ENCODE measurements at places on chromosomes 12 and 14.

DNA sequence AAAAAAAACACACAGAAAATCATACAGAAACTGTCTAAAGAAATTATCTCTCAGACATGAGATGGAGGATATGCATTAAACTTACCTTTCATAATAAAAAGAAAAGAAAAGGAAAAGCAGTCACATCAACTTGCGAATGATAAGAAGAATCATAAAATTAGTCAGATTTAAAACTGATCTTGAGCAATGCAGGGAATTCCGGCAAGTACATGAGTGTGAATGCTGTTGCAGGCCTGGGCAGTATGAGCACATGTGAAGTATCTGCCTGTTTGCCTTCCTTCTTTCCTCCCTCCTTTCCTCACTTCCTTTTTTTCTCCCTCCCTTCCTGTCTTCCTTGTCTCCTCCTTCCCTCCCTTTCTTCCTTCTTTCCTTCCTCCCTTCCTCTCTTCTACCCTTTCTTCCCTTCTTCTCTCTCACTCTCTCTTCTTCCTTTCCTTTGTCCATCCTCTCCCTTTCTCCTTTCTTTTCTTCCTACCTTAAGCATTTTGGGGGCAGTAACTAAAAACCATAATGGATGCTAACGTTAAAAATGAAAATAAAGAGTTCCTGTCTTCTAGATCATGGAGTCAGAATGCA lies 38.5 kb upstream of the SLC6A15 start:
- no peak for DNase-seq

DNA sequence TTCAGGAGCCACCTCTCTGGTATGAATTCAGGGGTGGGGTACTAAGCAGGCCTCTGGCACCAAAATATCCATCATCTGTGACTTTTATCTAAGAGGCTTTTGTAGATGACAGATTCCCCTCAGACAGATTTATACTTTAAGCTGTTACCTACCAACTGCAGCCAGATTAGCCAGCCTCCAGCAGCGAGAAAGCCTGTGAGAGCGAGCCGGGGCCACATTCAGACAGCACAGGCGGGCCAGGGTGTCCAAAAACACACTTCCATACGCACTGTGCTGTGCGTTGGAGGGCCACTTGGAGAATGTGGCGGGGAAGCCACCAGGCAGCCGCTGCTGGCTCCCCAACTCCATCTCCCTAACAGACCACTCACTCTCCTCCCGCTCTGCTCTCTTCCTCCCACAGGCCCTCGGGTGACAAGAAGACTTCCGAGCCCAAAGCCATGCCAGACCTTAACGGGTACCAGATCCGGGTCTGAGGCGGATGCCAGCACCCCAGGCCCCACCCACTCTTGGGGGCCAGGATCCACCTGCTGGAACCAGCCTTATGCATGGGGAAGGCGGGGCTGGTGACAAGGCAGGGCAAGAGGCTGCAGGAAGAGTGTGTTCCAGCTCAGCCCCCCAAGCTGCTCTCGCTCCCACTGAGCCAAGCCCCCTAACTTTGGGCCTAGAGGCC lies 17.4 kb downstream of the VASH1 start:
- DNase-seq: no peak

DNA sequence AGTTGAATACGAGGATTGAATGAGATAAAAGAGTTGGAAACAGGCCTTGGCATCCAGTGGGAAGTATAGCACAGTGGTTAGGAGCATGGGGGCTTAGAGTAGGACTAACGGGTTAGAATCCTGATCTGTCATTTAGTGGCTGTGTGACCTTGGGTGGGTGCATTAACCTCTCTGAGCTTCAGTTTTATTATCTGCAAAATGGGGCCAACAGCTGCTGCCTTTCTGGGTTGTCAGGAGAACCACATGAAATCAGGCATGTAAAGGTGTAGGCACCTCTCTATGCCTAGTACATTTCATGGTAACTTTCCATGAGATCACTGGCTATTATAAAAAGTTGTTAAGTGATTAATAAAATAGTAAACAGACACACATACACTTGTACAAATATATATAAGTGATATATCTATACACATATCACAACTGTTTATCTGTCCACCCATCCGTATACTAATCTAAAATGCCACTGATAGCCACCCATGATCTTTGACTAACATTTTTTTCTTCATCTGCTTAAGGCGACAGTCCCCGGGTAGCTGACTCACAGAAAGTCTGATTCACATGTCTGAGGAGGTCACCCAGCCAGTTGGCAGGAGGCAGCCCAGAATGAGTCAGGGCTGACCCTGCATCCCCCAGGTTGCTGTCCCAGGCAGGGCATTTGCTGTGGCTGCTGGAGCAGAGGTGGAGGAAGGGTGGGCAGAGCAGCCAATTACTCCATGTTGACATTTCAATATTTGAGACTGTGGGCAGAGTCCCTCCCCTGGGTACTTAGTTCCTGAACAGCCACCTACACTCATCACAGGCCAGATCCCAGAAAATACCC lies 125.6 kb upstream of the NOS1 start:
- DNase-seq: peak; percentile 67

DNA sequence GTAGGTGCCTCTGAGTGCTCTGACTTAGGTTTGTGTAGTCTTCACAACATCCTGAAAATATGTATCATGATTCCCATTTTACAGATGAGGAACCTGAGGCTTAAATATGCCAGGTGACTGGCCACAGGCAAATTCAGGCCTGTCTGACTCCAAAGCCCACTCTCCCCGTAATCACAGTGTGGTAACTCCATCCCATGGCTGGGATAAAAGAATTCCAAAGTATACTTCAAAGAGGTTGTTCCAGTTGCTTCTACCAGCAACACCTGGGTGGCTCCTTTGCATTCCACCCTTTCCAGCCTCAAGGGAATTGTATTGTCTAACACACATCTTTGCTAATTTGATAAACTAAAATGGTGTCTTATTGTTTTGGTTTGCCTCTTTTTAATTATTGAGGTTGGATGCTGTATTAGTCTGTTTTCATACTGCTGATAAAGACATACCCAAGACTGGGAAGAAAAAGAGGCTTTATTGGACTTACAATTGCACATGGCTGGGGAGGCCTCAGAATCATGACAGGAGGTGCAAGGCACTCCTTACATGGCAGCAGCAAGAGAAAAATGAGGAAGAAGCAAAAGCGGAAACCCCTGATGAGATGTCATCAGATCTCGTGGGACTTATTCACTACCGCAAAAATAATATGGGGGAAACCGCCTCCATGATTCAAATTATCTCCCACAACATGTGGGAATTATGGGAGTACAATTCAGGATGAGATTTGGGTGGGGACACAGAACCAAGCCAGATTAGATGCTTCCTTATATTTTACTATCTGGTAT lies 9.9 kb upstream of the CHST11 start:
- no peak for DNase-seq

DNA sequence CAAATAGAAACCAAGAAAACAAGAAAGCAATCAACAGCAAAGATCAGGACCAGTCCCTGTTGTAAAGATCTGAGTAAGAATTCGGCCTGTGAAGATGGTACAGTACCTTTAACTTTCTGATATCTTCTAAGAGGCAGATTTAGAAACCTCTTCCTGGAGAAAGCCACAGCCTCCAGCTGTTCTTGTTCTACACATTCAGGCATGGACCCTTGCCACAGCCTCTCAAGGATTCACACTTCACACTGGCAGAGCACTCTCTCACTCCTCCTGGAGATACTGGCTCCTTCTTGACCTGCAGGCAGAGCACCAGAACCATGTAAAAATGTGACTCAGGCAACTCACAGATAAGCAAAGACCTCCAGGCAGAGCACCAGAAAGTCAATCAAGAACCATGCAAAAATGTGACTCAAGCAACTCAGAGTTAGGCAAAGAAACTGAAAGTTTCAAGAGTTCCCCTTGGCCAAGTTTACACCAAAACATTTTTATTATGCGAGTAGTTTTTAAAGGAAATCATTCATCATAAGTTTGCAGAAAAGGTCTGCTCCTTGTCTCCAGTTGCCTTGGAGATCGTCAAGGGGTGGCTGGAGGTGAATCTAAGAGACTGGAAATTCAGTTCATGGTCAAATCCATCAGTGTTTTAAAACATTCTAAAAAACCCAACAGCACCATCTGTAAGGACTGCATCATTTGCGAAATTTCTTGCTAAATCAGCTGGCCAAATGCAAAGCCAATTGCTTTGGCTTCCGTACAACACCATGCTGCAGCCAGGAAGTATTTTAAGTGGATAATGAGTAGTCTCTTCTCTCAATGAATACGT lies 119.3 kb upstream of the MDM1 start:
- DNase-seq: peak; percentile 80

DNA sequence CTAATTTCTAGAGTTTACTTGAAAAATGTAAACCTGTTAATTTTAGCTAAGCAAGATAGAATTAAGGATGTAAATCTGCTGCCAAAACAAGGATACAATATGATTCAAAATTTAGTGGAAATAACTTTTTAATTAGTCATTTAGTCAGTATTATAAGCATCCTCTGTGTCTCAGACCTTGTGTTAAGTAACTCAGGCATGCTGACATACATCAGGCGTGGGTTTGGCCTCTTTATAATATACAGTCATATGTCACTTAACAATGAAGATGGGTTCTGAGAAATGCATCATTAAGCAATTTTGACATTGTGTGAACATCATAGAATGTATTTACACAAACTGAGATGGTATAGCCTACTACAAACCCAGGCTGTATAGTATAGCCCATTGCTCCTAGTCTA lies 386.9 kb downstream of the ZFP36L1 start:
- no peak for DNase-seq

DNA sequence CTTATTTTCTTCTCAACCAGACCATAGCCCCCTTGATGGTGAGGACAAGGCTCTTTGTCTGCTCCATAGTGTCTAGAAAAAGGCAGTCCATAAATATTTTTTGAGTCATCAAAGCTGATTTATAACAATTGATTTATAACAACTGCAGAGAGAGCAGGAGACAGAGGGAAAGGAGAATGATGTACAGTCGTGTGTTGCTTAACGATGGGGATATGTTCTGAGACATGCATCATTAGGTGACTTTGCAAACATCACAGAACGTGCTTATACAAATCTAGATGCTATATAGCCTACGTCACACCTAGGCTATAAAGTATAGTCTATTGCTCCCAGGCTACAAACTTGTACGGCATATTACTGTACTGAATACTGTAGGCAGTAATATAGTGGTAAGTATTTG lies 143.3 kb downstream of the NTF3 start:
- no peak for DNase-seq

- no peak for DNase-seq
Measured at GRCh38 chr12:108907839-108908351, 28.0 kb downstream of the DAO start.

GRCh38 chr14:64993266-64993930 lies 6.7 kb downstream of the FNTB start:
- DNase-seq: no peak

DNA sequence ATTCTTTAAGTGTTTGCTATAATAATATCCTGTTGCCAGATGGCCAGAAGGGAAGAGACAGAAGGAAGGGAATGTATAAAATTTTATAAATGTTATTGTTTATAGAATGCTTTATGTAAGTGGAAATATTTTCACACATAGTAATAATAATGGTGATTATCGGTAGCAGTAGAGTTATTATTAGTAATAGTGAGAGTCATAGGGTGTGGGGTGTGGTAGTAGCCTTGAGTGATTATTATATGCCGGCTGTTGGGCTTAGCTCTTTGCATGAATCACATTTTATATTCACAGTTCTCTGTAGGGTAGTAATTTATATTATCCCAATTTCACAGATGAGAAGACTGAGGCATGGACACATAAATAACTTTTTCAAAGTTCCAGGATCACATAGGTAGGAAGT lies 391.4 kb downstream of the C12orf75 start:
- no peak for DNase-seq

GRCh38 chr12:30896461-30896860 lies 30.1 kb upstream of the TSPAN11 start:
- DNase-seq: peak; percentile 51

- DNase-seq: no peak
Measured at GRCh38 chr14:80872645-80873044, 68.9 kb downstream of the CEP128 start.

- no peak for DNase-seq
Measured at GRCh38 chr12:47415054-47415453, 290.8 kb downstream of the RPAP3 start.

DNA sequence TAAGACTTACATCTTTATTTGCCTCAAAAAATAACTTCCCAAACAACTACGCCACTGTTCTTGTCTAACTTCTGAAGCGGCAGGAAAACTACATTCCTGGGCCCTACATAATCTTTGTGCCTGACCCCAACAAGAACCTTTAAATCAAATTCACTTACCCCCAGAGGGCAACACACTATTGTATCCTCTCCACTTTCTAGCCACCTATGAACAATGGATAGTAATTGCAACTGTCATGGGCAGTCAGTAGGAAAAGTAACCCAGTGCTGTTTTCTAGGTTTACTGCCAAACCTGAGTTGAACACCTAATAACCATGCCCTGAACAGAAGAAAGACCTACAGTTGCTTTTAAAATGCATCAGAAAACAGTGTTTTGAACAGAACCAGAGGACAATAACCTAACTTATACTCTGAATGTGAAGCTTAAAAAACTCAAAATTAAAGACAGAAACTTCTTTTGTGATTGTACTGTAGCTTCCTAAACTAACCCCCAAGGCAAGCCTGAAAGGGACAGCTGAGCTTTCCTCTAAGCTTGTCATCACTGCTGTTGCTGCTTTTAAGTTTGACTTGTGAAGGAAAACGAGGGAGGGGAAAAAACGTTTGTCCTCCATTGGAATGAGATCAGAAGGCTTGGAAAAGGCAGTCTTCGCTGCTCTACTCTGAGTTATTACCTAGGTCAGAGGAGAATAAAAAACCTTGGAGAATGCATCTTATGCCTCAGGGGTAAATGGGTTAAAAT lies 195.7 kb downstream of the SOX5 start:
- DNase-seq: no peak

DNA sequence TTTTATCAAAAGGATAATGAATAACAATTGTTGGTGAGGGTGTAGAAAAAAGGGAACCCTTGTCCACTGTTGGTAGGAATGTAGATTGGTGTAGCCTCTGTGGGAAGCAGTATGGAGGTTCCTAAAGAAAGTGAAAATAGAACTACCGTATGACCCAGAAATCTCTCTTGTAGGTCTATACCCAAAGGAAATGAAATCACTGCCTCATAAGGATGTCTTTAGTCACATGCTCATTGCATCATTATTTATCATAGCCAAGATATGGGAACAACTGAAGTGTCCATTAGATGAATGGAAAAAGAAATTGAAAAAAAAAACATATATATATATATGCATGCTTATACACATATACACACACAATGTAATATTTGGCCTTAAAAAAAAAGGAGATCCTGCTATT lies 158.8 kb upstream of the NPAS3 start:
- DNase-seq: no peak

GRCh38 chr12:123529686-123530085 lies 3.8 kb downstream of the RILPL1 start:
- DNase-seq: no peak

- DNase-seq: no peak
Measured at GRCh38 chr12:31631023-31631724, 28.3 kb upstream of the ETFBKMT start.

GRCh38 chr12:111664961-111665865 lies 20.5 kb downstream of the BRAP start:
- no peak for DNase-seq

DNA sequence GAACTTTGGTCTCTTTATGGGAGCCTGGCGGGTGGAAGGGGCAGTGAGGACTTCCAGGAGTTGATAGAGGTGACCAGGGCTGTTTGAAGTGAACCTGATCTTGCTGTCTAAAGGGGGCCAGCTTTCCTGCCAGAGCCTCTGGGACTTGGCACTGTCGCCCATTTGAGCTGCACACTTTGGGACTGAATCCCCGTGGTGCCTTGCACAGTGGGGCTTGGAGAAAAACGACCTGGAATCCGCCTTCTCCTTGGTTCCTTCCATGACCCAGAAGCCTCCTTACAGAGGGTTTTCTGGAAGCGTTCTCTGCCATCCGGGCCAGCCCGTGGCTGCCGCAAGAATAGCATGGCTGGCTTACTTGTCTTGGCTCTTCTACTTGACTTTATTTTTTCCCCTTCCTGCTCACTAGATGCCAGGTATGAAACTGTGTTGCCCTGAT lies 2.0 kb downstream of the RFLNA start:
- DNase-seq: no peak

All from stromal cell of bone marrow (primary cell).